ENCODE measurements at places on chromosomes 6 and 20. TPM values are rescaled to one million over a fixed set of nuclear protein-coding genes. Genes with fewer than 3 reads are reported as not detected.

- no peak for DNase-seq
Measured at GRCh38 chr6:118292558-118292957, 255.5 kb upstream of the PLN start.

DNA sequence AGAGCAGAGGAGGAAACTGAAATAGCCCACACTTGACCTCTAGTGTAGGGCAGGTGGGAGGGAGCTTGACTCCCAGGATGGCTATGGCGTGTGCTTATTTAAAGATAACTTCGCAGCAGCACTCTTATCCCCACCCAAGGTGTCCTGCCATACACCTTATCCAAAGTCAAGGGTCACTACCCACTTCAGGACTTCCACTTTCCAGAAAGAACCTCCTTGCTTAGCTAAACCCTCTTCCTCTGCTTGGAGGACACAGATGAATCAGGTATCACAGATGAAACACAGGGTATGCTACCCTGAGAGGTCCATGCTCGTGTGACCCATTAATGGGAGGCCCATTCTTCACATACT is 2.3 kb downstream of the RIN2 start:
- no peak for DNase-seq

GRCh38 chr20:12023194-12023795 is 105.6 kb downstream of the BTBD3 start:
- no peak for DNase-seq

- DNase-seq: no peak
Measured at GRCh38 chr20:50417484-50418235, 92.5 kb upstream of the PTPN1 start.

GRCh38 chr6:80457439-80457933 is 351.0 kb downstream of the BCKDHB start:
- DNase-seq: peak; percentile 97

GRCh38 chr6:42564506-42564825 is 637 bp downstream of the UBR2 start:
- DNase-seq: no peak

The AVP gene
- not detected for polyA plus RNA-seq

DNA sequence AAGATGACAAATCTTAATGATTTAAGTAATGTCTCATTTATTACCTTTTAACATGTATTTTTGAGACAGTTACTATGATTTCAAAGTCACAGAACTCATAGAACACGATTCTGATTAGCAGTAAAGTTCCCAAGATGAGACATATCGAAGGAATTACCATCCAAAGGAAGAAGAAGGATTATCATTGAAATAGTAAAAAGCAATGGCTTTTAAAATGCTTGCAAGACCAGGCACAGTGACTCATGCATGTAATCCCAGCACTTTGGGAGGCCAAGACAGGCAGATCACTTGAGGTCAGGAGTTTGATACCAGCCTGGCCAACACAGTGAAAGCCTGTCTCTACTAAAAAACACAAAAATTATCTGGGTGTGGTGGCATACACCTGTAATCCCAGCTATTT is 219.2 kb downstream of the KHDC1L start:
- DNase-seq: no peak

DNA sequence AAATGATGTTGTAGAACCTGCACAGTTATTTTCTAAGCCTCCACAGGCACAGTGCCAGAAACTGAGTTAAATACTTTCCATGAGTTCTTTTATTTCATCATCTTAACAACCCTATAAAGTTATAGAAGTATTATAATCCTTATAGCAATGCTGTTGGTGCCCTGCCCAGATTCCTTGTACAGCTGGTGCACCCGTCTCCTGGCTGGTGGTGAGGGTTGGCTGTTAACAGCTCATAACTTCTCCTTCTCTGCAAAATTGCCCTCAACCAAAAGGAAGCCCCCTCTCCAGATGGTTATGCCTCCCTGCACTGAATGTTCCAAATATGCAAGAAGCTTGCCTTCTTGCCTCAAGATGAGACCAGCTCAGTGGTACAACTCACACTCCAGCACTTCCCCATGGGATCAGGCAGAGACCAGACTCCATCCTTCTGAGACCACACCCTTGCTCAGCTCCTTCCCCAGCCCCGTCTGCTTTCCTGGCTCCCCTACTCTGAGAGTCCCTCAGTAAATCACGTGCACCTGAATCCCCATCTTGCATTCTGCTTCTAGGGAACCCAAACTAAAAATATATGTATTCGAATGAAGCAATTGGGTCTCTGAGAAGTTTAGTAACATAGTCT is 304.4 kb upstream of the PLCB4 start:
- peak; percentile 19 for DNase-seq

The C6orf15 gene
- polyA plus RNA-seq: not detected

DNA sequence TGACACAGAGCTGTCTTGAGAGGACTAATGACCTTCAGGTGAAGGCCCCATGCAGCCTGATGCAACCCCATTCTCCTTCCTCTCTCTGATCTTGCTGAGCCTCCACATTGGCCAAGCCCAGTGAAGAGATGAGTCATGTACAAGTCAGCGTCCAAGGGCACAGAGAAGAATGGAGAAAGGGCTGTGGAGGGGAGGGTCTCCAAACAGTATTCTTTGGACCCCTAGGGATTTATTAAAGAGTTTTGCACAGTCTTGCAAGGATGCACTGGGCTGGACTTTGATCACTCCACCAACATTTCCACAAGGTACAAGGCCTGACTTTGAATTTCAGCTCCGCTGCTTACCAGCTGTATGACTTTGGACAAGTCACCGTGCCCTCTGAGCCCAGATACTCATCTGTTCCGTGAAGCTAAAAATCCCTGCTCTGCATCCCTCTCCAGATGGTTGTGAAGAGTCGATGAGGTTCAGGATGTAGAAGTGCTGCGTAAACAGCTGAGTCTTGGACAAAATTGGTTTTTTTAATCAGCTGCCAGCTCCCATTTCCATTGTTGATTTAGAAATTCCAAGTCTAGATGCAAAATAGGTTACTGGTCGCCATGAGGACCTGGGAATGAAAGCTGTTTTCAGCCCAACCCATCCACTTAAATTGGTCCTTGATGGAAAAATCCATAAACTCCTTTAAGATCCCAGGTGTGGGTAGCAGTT is 14.1 kb upstream of the KCNG1 start:
- DNase-seq: no peak

GRCh38 chr6:25882051-25882496 is 8.0 kb upstream of the SLC17A3 start:
- DNase-seq: no peak

DNA sequence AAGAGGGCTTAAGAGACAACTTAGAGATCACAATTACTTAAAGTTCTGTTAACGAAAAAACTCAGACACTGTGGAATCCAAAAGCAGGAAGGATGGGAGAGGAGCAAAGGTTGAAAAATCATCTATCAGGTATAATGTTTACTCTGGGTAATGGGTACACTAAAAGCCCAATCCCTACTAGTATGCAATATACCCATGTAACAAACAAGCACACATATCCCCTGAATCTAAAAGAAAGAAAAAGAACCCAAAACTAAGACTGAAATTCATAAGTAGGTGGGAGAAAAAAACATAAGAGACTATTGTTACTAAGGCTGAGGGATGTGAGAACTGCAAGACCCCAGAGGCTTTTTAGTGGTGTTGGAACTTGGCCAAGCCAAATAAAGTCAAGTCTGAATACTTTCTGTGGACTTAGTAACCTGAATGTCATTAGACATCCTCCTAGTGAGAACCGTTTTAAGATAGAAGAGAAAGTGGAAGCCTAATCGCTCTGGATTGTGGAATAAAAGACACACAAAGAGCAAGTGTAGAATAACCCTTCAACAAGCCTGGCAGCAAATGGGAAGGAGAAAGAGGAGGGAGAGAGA is 189.4 kb upstream of the RNF217 start:
- no peak for DNase-seq

Data from fibroblast of lung (primary cell).